ENCODE measurements at places on chromosomes 5 and 9.

DNA sequence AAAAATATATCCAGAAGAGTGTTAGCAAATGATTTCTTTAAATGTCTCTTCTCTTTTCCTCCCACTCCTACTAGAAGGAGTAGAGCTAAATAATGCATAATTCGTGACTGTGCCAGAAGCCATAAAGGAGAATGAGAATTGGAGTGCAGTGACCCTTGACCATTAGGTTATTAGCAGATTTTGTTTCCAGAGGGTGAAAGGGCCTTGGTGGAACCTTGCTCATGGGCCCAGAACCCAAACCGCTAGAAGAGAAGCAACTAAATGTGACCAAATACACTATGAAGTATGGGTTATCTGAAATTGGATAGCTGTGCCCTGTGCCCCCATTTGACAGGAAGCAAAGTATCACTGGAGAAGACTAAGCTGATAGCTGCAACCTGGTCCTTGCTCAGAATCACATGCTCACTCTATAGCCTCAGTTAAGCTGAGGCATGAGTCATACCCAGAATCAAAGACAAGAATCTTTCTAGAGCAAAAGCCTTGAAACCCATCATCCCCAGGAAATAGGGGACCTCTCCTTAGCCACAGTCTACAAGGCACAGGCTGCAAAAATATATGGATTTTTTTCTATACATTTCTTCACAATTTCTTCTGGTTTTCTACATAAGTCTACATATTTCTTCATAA is 36.3 kb downstream of the CAPSL start:
- no peak for DNase-seq

DNA sequence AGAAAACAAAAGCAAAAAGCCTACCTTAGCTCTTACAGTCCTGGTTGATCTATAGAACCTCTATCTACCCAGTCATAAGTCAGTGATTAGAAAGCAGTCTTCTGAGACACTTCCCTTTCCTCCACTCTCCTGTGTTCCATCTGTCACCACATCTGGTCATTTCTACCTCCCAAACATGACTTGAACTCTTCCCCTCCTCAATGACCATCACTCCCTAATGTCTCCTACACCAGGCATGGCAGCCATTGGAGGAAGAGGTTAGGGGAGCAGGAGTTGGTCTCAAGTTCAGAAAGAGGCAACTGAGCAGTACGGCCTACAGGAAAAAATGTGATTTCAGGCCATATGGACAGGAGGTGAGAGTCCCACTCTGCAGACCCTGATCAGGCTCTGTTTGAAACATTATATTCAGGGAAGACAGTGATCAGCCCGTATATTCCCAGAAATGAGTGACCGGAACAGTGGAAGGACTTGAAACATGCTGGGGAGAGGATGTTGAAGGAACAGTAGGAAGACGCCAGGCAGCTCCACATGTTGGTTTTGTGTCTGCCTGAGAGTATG is 12.0 kb downstream of the ABLIM3 start:
- no peak for DNase-seq

DNA sequence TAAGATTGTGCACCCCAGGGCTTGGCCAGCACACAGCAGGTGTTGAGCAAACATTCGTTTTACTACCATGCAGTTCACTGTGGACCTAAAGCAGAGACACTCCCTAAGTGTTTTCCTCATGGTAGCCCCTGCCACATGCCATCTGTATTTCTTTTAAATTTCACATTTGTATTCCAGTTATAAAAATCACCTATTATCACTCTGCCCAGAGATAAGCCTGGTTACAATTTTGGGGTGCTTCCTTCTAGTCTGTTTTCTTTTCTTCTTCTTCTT is 10.9 kb upstream of the FIBCD1 start:
- DNase-seq = no peak

DNA sequence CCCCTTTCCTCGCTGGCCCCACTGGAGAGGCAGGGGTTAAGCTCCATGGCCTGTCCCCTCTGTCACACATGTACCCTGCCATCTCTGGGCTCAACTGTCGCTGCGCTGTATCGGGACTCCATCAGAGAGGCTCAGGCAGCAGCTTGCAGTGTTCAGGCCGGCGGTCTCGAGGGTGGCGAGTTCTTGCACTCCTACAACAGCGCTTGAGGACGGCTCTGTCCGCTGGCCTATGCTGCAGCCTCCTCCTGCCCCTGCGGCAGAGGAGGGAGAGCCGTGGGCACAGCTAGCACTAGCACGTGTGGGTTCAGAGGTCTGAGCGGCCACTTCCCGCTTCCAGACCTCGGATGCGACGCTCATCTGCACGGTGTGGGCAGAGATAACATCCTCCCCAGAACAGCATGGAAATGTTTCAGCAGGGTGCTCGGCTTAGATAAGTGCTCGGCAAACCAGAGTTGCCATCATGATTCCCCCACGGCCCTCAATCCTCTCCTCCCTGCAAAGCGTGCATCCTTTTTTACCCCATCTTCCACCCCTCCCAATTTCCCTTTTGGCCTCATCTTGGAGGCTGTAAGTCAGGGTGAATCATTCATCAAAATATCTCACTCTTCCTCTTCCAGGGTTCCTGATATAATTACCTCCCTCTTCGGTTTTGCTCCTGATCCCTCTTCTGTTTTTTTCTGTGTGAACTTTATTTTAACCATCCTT is 41.9 kb upstream of the FUBP3 start:
- no peak for DNase-seq

DNA sequence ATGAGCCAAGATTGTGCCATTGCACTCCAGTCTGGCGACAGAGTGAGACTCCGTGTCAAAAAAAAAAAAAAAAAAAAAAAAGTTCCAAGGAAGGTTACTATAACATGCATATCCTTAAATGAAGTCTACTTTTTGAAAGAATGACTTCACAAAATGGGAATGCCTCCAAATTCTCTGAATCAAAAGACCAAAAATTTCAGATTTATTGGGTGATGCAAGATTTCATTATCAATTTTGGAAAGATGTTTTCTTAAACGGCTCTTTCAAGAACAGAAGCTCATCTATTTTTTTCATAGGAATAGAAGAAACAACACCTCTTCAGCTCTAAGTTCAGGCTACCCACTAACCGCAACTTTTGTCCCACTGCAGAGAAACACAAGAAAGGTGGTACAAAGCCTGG is 69.9 kb downstream of the AUH start:
- DNase-seq = no peak

- no peak for DNase-seq
Observed at GRCh38 chr9:18849890-18850677, 182.9 kb downstream of the SAXO1 start.

- DNase-seq = no peak
Observed at GRCh38 chr9:136653323-136654079, 9.2 kb upstream of the EGFL7 start.

- DNase-seq = no peak
Observed at GRCh38 chr9:2138646-2139045, 123.5 kb downstream of the SMARCA2 start.

- no peak for DNase-seq
Observed at GRCh38 chr5:175104677-175105076, 339.3 kb downstream of the DRD1 start.

DNA sequence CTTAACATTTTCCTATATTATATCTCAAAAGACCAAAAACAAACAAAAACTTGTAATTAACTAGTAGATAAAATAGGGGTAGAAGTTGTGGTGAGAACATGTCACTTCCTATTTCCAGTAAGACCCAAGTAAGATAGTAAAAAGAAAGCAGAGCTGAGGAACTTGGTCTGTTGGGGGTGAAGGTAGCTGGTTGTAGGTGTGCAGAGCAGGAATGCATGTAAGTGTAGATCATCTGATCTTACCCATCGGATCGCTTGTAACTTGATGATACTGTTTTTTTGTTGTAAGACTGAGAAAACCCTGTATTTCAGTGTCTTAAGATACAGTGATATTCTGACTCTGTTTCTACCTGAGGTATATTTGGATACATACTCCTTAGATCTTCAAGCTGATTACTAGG is 5.7 kb downstream of the SRP19 start:
- DNase-seq = no peak

DNA sequence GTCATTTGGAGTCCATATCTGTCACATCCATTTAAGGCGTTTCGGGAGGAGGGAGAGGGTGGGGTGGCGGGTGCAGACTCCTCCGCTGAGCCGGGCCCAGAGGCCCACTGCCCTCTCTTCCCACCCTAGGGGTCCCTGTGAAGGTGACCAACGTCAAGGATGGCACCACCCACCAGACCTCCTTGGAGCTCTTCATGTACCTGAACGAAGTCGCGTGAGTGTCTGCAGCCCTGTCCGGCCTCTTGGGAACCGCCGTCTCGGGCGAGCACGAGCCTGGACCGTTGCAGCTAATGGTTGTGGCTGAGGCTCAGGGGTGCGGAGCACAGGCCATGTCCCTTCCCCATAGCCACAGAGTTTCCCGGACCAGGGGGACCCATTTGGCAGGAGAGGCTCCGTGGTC is 34.8 kb downstream of the ASS1 start:
- DNase-seq = no peak

- DNase-seq = no peak
Observed at GRCh38 chr9:111621895-111622480, 9.1 kb upstream of the DNAJC25 start.

GRCh38 chr5:132433141-132433540 is 57.4 kb downstream of the IRF1 start:
- DNase-seq = no peak

DNA sequence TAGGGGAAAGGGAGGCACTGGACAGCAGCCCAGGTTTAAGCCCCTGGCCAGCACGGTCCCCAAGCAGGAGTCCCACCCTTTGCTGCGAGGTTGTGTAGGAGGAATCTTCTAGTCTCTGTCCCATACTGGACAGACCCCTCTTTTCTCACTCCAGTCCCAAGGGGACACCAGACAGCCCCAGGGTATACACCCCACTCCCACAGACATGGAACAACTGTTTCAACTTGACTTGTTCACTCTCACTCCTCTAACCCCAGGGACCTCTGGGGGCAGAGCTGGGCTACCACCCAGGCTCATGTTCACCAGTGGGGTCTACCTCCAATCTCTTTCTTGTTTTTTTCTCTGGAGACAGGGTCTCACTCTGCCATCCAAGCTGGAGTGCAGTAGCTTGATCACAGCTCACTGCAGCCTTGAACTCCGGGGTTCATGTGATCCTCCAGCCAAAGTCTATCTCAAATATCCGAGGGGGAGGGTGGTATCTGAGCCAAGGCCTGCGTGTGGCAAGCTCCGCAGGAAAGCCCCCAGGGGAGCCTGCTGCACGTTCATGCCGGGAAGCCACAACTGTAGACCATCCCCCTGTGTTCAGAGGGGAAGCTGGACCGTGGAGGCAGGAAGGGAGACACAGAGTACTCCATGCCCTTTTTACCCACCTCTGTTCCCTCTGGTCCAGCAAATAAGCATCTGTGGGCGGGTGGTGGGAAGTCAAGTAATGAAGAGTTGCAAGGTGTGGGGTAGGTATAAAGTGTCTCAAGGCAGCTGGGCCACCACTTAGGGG is 1.8 kb downstream of the PTGES2 start:
- DNase-seq = no peak

- DNase-seq = no peak
Observed at GRCh38 chr5:118705959-118706667, 282.2 kb downstream of the DTWD2 start.

GRCh38 chr5:171127314-171127713 is 181.7 kb upstream of the TLX3 start:
- DNase-seq = no peak

DNA sequence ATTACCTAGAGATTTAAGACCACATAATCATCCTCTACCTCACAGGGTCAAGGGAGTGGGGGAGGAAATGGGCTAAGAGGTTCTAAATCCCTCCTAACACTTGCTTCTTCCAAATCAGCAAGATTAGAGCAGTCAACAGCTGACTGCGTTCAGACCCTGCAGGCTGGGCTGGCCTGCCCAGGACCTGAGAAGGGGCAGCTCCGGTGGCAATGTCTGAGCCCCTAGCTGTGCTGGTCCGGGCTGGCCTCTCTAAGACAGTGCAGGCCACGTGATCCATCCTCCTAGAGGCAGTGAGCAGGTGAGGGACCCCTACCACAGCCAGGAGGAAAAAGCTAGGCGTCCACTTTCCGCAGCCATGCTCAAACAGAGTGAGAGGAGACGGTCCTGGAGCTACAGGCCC is at the start of gene KCNV2:
Gene KCNV2 (plus strand): TSS at position 126 of the 400 bp plus-strand sequence. CDS start 230 bp downstream, at position 356.
- DNase-seq = no peak

DNA sequence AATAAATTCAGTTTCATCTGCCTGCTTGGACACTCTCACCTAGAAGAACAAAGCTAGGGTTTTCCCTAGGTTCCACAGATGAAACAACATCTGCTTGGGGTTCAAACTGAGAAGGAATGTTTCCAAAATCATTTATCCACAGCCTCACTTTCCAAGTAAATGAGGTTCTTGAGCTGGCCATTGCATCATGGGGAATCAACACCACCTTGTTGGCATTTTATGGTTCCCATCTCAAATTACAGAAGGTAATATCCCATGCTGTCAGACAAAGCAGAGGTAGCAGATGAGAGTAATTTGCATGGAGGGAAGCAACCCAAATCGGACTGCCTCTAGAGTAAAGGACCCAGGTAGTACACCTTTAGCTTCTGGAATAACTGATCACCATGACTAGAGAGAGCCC is 10.5 kb upstream of the NR4A3 start:
- DNase-seq = no peak

- DNase-seq = no peak
Observed at GRCh38 chr5:134649163-134649835, 714 bp downstream of the SEC24A start.

DNA sequence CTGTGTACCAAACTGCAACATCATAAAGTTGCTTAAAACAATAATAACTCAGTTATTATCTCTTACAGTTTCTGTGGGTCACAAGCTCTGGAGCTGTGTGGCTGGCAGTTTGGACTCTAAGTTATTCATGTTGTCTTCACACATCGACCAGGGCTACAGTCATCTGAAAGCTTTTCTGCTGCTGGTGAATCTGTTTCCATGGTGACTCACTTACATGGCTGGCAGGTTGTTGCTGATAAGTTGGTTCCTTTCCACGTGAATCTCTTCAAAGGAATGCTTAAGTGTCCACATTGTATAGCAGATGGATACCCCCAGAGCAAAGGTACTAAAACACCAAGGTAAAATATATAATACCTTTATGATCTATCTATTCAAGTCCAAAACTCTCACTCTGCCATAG is 44.8 kb upstream of the CYLC2 start:
- no peak for DNase-seq

DNA sequence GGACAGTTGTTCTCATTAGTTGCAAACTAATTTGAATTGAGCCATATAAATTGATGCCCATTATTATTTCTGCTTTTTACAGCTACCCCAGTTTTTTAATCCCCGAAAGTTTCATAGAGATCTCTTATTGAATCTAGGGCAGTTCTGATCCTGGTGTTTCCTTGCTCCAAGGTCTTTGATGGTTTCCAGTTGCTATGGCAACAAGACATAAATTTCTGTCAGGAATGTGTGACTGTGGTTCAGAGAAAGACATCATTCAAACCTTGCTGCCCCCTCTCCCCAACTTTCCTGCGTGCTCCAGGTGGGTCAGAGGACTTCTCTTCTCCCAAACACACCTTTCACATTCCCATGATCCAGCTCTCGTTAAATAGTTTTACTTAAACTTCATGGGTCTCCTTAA is 63.4 kb downstream of the TAF11L14 start:
- no peak for DNase-seq

DNA sequence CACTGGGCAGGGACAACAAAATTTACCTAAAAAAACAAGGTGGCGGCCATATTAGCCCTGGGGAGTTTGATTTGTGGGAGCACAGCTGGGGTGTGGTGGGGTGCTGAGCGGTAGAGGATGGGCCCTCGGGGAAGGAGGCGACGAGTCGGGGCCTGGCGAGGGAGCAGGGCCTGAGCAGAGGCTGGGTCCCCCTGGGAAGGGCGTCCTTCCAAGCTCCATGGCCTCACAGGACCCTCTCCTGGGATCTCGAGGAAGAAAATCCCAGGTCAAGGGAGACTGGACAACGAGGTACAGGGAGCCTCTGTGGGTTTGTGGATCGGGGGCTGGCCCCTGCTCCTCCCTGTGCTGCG is 165.5 kb downstream of the CACNA1B start:
- DNase-seq = no peak

Data from stimulated activated CD8-positive, alpha-beta memory T cell treated with anti-CD3 and anti-CD28 coated beads, Interleukin-2, amount 100 ng/mL, for 48 hours (primary cell).